ENCODE measurements at places on chromosomes 3 and 15.

DNA sequence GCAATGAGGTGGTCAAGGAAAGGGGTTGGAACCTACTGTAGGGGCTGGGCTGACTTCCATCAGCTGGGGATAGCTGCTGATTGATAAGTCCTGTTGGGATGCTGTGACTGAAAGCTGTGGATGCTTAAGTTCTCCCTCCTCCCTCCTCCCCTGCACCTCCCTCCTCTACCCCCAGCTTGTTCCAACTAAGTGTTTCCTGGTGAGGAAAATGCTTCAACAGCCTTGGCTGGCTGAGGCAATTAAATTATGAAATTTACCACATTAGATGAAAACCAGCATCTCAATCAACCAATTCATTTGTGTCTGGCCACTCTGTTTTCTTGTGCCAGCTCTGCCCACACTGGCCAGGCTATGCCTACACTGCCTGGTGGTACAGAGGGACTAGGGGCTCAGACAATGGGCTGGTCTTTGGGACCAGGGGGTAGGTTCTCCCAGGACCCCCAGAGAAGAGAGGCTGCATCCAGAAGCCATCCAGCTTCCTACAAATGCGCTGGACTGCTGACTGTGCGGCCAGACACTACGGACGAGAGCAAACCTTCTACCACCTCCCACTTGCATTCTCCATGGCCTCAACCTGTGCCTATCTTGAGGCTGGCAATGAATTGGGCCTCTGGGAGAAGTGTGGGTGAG, 2.5 kb downstream of the KLHL25 start:
- DNase-seq, result no peak

GRCh38 chr3:31522152-31522551, 10.6 kb upstream of the STT3B start:
- peak; percentile 57 for DNase-seq

- peak; percentile 84 for DNase-seq
Observed at GRCh38 chr3:69306239-69307185, 79.4 kb downstream of the FRMD4B start.

- DNase-seq, result no peak
Observed at GRCh38 chr3:25169151-25169550, 258.9 kb upstream of the RARB start.

GRCh38 chr15:83784975-83785374, 131.1 kb downstream of the ADAMTSL3 start:
- DNase-seq, result no peak

DNA sequence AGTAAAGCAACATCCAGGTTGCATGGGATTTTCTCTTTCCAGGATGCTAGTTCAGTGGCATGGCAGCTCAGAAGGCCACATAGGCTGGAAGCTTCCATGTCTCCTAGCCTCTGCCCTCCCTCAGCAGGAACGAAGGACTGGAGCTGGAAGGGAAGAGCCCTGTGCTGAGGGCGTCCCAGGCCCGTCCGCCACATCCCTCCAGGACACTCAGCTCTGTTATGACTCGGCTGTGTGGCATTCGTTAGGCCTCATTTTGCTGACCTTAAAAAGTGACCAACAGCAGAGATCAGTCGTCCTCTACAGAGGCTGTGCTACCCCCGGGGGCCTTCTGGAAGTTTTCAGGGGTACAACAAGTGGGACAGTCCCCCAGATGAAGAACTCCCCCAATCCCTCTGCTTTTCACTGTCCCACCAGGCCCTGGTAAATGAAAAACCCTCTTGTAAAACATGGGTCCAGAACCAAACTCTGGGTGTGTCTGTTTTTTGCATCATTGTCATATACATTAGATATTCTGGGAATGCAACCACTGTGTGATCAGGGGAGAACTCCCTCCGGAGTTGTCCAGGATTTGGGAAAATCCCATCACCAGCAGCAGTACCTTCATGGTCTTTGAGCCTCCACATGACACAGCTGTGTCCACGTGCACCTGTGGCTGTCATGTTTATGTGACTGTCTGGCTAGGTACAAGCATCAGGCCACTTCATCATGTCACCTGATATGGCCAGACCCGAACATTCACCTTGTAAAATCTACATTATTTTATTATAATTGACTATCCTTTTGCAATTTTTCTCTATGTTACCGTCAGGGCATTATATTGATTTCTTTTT, 149.9 kb downstream of the OR4M2 start:
- no peak for DNase-seq

- DNase-seq, result no peak
Observed at GRCh38 chr3:137008131-137008530, 50.3 kb downstream of the IL20RB start.

DNA sequence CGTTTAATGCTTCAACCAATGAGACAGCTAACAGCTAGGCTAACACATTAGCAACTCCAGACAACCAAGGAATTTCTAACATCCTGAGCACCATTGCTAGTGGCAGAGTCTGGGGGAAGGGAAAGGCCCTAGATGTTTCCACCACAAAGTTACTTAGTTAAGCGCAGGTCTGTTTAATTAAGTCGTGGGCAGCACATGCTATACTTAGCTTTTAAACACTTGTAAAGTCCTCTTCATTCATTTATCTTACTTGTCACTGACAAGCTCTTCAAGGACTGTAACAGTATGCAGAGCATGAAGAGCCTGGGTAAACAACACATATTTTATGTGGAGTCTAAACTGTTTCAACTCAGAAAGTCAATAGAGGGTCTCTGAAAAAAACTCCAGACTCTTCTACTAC, 221.1 kb upstream of the WNT5A start:
- no peak for DNase-seq

DNA sequence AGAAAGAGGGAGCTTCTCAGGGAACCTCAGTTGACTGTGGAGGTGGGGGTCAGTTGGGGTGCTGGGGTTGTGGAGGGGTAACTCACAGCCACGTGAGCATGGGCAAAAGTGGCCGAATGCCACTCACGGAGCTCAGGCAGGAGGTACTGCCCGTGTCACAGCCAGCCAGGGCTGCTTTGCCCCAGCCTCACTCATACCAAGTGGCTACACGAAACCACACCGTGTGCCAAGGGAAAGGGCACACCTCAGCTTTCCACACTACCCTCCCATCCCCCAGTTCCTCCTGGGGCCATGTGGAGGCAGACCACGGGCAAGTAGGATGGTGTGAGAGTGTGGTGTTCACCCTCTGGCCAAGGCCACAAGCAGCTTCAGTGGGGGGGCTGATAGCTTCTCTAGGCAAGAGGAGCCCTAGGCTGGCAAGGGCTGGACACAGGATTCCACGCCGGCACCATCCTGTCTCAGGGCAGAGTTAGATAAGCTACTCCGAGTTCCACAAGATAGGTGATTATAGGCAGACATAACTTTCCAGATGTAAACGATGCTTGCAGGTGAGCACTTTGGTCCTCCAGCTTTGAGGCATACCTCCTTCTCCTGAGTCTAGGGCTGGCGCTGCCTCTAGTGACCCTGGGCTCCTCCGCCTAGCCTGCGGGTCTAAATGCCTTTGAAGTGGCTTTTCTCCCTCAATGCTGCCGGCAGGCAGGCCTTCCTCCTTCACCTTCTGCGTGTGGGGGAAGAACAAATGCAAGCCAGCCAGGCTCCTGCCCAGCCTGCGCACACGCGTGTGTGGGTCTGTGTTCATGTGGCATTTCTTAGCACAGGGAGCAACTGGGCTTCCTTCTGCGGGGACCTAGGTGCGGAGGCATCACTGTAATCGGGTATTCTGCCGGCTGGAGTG, 25.0 kb downstream of the RGMA start:
- DNase-seq, result no peak

- DNase-seq, result peak; percentile 71
Observed at GRCh38 chr15:63494408-63494807, 10.0 kb upstream of the USP3 start.

DNA sequence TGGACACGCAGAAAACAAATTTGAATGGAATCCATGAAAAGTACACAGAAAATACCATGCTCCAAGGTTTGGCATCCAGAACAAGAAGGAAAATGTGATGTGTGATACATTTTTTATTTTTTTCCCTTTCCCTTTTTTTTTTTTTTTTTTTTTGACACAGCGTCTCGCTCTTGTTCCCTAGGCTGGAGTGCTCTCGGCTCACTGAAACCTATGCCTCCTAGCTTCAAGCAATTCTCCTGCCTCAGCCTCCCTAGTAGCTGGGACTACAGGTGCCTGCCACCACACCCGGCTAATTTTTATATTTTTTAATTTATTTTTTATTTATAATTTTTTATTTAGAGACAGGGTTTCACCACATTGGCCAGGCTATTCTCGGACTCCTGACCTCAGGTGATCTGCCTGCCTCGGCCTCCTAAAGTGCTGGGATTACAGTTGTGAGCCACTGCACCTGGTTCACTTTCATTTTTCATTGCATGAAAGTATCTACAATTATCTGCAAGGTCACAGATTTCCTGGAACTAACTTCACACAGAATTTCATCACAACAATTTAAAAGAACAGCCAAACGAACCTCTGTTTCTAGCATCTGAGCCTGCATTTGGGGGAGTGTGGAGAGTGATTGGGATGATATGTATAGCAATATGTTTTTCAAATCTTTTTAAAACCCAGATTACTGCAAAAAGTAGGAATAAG, 8.3 kb downstream of the POU1F1 start:
- no peak for DNase-seq

GRCh38 chr3:48429317-48429959, 448 bp downstream of the PLXNB1 start:
- peak; percentile 61 for DNase-seq

Data from CD4-positive, alpha-beta T cell treated with Interleukin-2 at 100 ng/mL for 4 hours (primary cell).